Renal pelvis (tissue), 12 donors: ENCODE measurements at places on chromosomes 2 and 18. TPM values are rescaled to one million over a fixed set of nuclear protein-coding genes. Genes with fewer than 3 reads are reported as not detected.

- no peak for DNase-seq
Observed at GRCh38 chr2:160010361-160011145, 51.9 kb downstream of the PLA2R1 start.

Gene GRP
- 0.53 TPM for polyA plus RNA-seq

- no peak for DNase-seq
Observed at GRCh38 chr2:17916584-17916983, 38.1 kb downstream of the KCNS3 start.

DNA sequence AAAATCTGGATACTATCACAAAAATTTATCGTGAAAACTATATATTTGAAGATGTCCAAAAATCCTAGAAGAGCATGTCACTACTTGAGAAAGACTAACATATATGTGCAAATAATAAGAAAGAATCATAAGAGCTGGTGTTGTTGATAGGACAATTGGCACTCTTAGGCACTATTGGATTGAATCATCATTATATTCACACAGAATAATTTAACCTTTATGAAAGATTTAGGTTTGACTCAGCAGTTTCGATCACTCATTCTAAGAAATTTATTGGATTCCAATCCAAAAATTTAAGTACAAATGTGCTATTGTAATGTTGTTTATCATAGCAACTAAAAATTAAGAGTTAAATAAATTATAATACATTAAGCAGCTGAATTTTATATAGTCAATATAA, 503.6 kb downstream of the SPAG16 start:
- DNase-seq = no peak

DNA sequence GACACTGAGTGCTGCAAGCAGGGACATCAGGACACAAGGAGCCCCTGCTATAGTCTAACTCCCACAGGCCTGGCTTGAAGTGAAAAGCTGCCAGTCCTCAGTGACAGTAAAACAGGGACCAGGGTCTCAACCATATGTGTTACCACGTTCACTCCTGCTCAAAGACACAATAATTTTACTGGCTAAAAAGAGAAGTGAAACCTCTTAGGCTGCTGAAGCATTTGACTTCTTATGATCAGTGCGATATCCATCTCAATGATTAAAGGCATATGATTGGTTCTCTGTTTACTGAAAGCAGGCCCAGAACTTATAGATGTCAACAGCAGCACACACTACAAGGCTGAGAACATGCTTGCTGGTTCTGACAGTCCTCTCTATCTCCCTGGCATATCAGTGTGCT, 129.8 kb upstream of the LMAN1 start:
- DNase-seq = no peak

DNA sequence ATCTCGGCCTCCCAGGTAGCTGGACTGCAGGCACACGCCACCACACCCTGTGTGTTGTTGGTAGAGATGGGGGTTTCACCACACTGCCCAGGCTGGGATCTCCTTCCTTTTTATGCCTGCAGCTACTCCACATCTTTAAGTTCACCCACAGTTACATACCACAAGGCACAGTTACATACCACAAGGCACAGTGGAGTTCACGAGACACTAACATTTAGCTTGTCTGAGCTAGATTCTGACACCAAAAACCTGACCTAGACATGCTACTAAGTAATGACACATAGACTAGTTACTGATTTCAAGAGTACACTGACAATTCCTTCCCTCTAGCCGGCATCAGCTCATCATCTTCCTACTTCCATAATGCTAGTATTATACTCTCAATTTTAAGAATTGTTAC, 4.3 kb downstream of the POLR2D start:
- no peak for DNase-seq
